KBM-7 (cell line): ENCODE measurements at places on chromosomes 5 and 9.

- no peak for DNase-seq
Observed at GRCh38 chr5:132673939-132674630, at the start of gene IL4. IL4 (plus strand) TSS chr5:132673989; CDS start chr5:132674051, 62 bp downstream.

GRCh38 chr9:336039-336438, 121.4 kb downstream of the DOCK8 start:
- DNase-seq, result no peak

GRCh38 chr5:143314659-143315058, 88.8 kb downstream of the NR3C1 start:
- no peak for DNase-seq

GRCh38 chr9:92763721-92764380, 782 bp downstream of the BICD2 start:
- peak; percentile 53 for DNase-seq

GRCh38 chr9:133873461-133873891, 118.6 kb downstream of the VAV2 start:
- no peak for DNase-seq

DNA sequence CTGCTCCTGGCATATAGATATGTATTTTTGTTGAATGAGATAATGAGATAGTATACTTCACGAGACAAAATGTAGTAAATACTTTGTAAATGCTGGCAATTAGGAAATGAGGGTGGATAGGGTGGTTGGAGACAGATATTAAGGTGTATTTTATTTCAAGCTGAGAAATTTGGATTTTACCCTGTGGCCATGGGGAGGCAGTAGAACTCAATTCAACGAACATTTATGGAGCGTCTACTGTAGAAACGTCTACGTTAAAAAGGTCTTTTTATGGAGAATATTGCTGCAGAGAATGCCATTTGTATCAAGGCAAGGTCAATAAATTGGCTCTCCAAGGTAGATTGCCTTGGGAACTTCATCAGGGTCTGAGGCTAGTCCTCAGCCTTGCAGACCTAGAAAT, 21.5 kb upstream of the RALGPS1 start:
- DNase-seq, result peak; percentile 32

GRCh38 chr5:162227075-162227474, 159.5 kb downstream of the GABRG2 start:
- peak; percentile 9 for DNase-seq

DNA sequence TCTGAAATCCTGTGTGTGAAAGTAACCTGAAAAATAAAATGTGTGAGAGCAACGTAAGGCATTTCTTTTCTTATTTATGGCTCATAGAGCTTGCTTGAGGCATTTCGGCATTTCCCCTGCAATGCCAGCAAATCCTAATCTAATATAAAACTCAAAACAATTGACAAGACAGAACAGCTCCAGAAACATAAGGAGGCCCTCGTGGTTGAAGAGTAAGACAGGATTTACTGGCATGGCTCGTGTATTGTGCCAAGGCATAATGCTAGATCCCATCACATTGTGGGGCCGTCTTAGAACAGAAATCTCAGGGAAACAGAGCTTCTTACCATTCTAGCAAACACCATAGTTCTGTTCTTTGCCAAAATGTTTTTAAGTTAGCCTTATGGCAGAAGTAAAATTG, 166.2 kb downstream of the NTRK2 start:
- DNase-seq, result no peak

DNA sequence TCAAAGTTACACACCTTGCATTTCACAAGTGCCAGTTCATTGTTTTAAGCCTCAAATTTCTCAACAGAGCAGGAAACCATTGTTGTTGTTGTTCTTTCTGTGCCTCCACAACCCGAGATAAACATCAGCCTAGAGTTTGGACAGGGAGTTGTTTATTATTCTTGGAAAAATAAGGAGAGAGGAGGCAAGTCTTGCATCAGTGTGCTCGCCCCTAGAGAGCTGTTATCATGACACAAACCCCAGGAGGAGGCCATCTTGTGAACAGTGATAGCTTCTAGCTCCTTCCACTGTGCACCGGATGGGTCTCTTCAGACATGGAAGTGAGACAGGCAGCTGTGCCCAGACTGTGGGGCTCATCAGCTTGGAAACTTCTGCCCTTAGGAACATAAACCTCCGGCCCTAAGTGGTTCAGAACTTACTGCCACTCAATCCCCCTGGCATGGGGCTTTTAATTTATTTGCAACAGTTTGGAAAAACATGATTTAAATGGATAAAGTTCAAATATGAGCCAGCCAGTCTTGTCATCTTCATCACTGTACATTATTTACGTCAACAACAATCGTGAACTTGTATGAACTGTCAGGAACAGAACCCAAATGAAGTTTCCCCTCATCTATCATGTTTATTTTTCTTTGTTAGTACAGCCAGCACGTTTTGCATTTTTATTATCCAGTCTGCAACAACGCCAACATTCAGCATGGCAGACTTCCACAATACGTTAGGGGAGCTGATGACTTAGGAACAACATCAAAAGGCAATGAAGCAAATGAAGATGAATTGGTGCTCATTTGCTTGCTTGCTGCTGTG, 181.7 kb upstream of the S1PR3 start:
- no peak for DNase-seq

DNA sequence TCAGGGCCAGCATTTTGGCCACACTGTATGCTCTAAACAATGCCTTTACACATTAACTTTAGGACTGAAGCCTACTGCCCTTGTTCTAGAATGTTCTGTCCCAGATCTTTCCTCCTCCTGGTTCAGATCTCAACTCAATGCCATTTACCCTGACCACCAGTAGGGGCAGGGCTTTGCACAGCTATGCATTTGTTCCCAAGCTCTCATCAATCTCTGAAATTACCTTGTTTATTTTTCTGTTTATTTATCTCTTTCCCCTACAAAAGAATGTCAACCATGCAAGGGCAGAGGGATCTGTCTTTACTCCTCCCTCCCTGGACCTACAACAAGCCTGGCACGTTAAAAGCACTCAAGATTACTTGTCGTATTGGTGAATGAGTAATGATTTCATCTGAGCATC, 612.9 kb downstream of the BNC2 start:
- no peak for DNase-seq

DNA sequence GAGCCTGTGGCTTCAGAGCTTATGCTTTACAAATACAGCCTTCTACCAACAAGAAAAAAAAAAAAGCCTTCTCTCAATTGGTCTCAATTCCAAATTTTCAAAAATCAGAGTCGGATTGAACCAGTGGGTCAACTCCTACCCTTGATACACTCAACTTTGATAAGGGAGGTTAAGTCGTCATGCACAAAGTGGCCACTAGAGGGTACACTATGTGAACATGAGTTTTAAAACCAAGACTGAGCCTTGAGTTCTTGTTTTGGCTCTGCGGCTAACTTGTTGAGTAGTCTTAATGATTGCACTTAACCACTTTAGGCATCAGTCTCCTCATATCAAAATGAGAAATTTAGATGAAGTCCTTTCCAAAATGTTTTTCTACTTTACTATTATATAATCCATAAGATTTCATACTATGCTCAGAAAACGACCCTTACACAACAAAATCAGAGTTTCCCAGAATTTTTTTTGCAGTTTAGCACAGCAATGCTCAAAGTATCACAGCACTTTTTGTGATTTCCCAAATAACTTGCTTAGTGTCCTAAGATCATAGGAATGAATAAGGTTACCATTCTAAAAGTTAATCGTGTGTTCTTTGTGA, 92.9 kb upstream of the MTAP start:
- peak; percentile 54 for DNase-seq

GRCh38 chr5:3025392-3025791, 273.9 kb upstream of the IRX2 start:
- DNase-seq, result peak; percentile 61

DNA sequence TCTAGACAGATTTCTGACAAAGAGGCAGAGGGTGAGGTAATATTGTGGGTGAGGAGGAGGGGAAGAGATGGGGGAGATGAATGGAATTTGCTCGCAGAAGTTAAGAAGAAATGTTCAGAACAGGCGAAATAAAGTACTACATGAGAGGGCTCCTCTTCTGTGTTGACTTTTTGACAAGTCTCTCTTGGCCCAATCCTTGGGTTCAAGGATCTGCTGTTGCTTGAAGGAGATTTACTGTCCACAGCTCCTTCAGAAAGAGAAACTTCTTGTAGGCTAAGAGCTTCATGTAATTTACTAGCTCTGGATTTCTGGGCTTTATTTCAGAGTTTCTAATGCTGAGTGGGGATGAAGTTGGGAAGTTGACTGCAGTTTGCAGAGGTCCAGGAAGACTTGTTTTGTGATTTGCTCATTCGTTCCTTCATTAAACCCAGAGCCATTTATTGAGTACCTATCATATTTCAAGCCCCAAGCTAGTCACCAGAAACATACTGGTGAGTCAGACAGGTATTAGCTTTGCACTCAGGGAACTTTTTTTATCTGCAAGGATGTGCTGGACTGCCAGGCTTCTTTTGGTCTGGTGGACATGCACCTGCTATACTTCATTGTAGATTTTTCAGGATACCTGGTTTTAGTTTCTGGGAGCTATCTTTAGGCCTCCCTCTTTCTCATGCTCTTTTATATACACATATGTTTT, 402.9 kb upstream of the CLINT1 start:
- DNase-seq, result no peak

- no peak for DNase-seq
Observed at GRCh38 chr5:6059137-6059800, 319.1 kb downstream of the MED10 start.

DNA sequence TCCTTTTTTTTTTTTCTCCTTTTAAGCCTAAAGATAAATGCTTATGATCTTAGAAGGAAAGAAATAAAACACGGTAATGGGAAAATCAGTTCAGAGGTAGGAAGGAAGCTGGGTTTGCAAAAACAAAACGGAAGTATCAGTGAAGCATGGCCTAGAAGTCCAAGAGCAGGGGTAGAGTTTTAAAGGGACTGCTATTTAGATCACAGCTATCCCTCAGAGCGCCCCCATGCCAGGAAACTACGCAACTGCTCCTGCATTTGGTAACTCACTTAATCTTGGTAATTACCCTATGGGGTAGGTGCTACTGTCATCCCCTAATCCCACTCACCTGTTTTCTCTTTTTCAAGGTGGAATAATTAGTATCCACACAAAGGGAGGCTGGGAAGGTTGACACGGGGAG, 16.0 kb downstream of the TLE1 start:
- no peak for DNase-seq

GRCh38 chr5:151793358-151793757, 21.6 kb downstream of the G3BP1 start:
- DNase-seq, result no peak

DNA sequence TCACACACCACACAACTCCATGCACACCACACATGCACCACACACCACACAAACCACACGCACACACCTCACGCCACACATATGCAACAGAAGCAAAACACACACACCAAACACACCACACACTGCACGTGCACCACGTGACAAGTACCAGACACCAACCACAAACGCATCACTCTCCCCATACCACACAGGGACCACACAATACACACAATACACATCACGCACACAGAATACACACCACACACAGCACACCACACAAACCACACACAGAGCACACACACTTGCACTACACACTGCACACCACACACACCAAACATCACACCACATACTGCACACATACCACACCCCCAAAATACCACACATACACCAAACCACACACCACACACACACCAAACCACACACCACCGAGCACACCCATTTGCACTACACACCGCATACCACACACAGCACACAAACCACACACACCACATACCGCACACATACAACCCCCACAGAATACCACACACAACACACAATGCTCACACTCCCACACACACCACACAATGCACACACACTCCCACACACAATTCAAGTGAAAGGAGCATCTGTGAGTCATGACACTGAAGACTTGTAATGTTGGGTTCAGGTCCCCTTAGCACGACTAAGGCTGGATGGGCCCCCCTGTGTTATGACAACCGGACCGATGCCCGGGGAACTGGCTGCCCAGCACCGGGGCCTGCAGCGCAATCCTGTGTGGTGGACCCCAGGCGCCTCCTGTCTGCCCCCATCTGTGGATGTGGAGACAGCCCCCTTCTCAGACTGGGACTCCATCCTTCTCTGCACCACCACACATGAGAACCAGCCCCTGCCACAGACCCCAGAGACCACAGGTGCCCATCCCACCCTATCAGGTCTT, 6.0 kb upstream of the ZDHHC11 start:
- DNase-seq, result no peak

DNA sequence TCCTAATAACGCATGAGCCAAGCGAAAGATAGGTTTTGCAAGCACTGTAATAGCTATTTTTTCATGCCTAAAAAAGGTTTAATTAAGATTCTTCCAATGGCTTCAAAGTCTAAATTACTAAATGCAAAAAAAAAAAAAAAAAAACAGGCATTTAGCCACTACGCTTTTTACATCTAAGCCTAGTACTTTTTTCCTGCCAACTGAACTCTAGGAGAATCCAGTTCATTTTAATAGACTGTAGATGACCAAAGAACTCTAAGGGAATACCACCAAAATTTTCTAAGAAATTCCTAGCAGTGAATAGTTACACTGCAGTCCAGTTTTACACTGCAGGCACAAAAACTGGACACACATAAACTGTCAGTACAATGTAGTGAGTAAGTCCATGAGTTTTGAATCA, 9.8 kb downstream of the DIAPH1 start:
- no peak for DNase-seq

DNA sequence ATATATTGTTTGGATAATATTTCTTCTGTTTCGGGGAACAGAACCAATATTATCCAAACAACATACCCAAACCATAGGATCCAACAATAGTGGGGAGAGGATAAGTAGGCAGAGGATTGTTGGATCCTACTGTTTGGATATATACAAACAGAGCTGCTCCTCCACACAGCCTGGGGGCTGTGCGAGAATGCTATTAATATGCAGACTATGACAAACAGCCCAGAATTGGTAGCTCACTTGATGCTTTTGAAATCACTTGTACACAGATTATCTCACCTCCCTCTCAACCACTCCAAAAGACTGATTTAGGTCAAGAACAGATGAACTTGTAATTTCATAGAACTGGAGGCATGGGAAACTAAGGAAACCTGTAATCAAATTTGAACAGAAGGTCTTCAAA, 24.4 kb upstream of the MLANA start:
- DNase-seq, result no peak

DNA sequence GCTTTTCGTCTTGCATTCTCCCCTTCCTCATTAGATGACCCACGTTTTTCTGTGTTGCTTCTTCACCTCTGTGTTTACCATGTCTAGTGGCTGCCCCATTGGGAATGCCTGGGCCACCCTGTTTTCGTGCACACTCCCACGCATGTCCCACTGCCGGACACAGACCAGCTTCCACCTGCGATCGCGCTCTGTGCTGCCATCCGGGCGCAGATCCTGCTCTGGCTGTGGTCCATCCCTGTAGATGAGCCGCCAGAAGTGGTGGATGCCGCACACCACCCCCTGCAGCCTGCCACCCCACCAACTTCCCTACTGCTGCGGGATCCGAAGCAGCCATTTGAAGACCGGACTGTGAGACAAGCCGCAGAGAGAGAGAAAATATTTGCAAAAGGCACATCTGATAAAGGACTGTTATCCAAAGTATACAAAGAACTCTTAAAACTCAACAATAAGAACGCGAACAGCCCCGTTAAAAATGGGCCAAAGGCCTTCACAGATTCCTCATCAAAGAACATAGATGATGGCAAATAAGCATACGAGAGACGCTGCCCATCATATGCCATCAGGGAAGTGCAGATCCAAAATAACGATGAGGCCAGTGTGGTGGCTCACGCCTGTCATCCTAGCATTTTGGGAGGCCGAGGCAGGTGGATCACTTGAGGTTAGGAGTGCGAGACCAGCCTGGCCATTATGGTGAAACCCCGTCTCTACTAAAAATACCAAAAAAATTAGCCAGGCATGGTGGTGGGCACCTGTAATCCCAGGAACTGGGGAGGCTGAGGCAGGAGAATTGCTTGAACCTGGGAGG, 163.7 kb downstream of the COL23A1 start:
- no peak for DNase-seq
